ENCODE measurements at places on chromosomes 1 and 21.

DNA sequence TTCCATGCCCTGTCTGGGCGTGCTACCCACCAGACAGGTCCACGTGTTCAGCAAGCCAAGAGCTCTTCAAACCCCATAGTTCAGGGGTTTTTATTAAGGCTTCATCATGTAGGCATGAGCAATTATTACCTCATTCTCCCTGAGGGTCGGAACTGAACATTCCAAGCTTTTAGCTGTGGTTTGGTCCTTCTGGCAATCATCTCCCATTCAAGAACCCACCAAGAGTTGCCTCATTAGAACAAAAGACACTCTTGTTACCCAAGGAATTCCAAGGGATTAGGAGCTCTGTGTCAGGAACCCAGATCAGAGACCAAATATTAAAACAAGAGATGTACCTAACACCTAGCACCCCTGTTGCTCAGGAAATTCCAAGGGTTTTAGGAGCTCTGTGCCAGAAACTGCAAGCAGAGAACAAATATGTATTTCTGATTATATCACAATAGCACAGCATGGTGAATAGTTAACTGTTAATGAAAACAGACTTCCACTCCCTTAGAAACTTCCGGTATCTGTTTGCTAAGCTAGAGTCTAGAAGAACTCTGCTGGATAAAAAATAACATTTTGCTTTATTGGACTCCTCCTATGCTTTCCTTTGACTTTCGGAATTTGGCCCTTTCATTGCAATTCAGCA lies 201.2 kb upstream of the L1TD1 start:
- DNase-seq, result no peak

GRCh38 chr1:209989525-209989924 lies 51.5 kb downstream of the SYT14 start:
- peak; percentile 18 for DNase-seq

- DNase-seq, result no peak
Observed at GRCh38 chr1:199946305-199947155, 81.0 kb upstream of the NR5A2 start.

GRCh38 chr21:40672602-40673001 lies 174.4 kb downstream of the DSCAM start:
- DNase-seq, result no peak

DNA sequence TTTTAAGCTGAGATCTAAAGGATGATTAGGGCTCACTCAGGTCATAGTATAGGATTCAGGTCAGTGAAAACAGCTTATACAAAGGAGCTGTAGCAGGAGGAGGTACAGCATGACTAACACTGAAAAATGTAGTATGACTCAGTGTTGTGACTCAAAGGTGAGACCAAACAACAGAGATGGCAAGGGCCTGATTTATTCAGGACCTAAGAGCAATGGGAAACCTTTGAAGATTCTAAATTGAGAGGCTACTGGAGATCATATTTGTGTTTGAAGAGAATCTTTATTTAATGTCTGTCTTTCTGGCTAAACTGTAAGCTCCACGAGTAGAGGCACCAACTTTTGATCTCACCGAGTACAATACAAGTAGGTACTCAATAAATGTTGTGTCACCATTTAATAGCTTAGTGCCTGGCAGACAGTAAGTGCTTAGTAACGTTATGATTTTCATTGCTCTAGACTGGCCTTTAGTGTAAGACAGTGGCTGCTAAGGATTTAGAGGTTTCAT lies 43.5 kb downstream of the PRKAA2 start:
- DNase-seq, result peak; percentile 70

- no peak for DNase-seq
Observed at GRCh38 chr1:25672763-25673409, 56.3 kb downstream of the MAN1C1 start.

- DNase-seq, result no peak
Observed at GRCh38 chr1:218971156-218971555, 202.5 kb upstream of the LYPLAL1 start.

DNA sequence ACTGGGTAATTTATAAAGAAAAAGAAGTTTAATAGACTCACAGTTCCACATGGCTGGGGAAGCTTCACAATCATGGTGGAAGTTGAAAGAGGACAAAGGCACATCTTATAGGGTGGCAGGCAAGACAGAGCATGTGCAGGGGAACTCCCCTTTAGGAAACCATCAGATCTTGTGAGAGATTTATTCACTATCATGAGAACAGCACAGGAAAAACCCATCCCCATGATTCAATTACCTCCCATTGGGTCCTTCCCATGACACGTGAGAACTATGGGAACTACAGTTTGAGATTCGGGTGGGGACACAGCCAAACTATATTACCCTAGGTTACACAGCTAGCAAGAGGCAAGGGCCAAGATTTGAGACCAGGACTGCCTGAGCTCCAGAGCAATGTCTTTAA lies 30.4 kb upstream of the SOX13 start:
- no peak for DNase-seq

DNA sequence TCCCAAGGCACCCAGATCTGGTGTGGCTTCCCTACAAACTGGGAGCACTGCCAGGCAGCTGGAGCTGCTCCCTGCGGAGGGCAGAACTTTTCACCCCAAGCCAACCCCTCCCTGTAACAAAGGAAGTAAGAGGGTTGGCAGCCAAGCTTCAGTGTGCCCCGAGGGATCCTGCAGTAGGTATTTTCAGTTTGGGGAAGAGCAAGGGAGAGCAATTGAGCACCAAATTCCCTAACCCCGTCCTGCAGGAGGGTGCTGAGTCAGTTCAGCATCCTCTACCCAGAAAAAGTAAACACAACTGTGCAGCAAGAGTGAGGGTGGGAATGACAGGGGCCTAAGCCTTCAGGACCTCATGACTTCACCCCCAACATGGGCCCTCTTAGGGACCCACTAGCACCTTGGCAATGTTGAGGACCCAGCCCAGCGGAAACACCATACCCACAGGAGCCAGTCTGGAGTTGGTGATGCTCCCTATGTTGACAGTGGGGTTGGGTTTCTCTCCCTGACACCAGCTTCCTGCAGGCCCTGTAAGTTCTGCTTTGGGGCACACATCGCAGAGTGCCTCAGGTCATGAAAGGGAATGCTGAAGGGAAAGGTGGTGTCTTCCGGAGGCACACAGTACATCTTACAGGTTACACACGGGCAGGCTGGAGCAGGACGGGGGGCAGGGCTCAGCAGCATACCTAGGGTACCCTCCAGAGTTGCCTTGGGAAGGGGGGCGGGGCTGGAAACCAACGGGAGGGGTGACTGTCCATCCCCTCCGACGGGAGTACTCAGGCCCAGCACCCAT lies 14.8 kb downstream of the SH3BP5L start:
- DNase-seq, result no peak

GRCh38 chr1:153960206-153960605 lies 1.8 kb upstream of the CRTC2 start:
- no peak for DNase-seq

DNA sequence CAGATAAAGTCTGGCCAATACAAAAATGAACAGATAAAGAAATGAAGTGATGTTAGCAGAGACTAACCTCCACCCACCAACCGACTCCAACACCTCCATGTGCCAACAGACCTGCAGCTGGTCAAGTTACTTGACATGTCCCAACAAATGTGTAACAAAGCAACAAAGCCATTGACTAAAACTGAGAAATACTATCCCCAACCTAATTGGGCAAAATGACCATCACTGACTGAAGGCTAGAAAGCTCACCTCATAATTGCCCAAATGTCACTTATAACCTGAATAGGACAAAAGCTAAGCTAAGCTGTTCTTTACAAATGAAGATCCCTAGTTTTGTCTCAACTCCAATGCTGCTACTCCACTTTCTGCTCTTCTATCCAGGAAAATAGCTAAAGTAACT lies 7.5 kb downstream of the KDM5B start:
- no peak for DNase-seq
